ENCODE measurements at places on chromosomes 16 and 17.

DNA sequence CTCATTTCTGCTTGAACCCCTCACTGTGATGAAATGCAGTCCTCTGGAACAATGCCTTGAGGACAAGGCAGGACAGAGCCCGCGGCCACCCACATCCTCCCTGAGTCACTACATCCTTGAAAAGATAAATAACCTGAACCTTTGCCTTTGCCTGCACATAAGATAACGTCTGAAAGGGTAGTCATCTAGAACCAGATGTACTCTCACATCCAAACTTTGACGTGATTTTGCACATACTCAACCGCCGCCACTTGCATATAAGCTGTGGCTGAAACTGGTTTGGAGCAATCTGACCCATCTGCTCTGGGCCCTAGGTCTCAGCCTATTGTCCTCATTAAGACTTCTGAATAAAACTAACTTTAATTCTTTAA, 252.1 kb downstream of the PHKB start:
- DNase-seq = no peak

GRCh38 chr16:81424771-81425170, 19.8 kb upstream of the CMIP start:
- DNase-seq = no peak

GRCh38 chr17:74561586-74561985, 5.7 kb downstream of the CD300H start:
- DNase-seq = no peak

DNA sequence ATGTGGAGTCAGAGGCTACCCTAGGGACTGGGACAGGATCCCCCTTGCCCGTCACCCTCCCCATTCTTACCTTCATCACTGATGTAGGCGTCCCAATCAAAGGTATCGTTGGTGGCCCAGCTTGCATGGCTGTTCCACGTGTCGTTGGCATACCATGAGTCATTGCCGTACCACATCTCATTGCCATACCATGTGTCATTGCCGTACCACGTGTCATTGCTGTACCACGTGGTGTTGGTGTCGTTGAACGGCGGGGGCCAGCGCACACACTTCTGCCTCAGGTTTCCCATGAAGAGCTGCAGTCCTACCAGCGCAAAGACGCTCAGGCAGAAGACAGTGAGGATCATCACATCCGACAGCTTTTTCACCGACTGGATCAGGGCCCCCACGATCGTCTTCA, 4.8 kb downstream of the SCN4A start:
- no peak for DNase-seq

GRCh38 chr17:81934850-81935708, 2.0 kb downstream of the PYCR1 start:
- no peak for DNase-seq

- no peak for DNase-seq
Observed at GRCh38 chr17:72715906-72716572, 376.4 kb downstream of the SLC39A11 start.

DNA sequence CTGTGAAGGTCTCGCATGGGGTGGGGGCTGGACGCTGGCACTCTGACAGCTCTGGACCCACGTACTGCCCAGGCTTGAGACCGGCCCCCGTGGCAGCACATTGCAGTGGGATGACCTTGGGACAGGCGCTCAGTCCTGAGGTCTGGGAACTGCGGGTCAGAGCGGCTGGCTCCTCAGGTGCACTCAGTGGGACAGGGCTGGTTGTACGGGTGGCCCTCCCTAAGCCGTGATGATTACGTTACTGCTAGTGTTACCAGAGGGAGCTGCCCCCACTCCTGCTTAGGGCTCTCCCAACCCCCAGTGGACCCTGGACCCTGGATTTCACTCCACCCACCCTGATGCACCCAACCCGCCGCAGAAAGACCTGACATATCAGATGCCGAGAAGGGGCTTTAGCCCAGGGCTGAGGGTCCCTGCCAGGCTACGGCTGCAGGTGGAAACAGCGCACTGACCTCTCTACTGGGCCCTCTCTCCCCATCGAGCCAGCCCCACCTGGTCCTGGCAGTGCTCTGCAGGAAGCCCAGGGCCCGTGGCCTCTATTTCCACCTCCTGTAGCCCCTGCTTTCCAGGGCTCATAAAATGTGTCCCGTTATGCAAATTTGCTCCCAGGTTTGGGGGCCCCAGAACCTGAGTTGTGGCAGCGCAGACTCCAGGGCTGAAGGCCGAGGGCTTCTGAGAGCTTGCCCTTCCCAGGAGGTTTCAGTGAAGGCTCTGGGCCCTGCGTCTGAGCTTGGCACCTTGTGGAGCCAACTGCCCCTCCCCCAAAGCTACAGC, 77.2 kb downstream of the RTN4RL1 start:
- DNase-seq = no peak

GRCh38 chr16:86735727-86736126, 157.4 kb downstream of the FOXL1 start:
- DNase-seq = no peak

DNA sequence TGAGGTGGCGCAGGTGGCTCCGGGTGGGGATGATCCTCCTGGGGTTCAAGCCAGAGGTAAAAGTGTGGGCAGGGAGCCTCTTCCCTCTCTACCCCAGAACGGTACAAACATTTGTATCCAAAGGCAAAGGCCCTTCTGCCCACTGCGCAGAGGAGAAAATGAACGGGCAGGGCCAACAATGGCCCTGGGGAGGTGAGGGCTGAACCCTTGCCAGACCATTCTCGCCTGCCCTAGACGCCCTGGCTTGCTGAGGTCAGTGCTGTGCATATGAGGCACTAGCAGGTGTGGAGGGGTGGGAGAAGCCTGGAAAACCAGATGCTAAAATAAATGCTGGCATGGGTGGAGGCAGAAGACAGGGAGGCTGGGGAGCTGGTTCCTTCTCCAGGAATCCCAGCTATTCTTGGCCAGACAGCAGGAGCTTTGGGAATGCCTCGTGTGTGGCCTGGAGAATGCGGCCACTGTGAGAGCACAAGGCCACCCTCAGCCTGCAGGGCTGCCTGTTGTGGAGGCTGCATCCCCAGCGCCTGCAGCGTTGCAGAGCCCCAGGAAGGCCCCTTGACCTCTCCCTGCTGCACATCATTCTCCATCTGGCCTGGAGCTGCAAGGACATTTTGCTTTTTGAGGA, 4.5 kb downstream of the C17orf50 start:
- DNase-seq = no peak

DNA sequence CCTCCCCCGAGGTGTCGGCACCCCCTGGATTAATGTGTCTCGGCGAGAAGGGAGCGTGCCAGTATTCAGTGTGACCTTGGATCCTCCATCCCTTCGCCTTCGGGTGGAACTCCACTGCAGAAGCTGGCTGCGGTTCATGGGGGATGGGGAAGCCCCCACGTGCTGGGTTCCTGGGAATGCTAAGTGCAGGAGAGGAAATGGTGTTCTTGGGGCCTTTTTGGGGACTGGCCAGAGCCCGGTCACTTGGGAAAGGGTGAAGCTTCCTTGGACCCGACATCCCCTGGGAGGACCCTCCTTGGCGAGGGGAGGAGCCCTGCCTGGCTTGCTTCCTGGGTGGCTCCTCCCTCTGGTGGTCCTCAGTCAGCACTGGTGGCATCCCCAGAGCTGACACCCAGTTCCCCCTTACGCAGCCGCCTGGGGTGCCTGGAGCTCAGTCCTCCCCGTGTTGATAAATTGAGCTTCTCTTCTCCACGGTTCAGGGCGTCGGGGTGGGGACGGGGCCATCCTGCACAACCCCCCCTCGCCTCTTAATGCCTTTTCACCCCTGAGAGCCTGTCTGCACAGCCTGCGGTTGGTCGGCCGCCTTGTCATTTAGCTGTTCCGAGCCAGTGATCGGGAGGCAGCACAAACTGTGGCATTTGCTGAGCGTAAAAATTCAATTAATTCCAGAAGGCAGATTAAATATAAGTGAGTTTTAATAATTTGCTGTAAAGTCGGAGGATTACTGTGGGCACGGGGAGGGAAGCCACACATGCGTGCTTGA, 30.7 kb upstream of the GSE1 start:
- DNase-seq = no peak

DNA sequence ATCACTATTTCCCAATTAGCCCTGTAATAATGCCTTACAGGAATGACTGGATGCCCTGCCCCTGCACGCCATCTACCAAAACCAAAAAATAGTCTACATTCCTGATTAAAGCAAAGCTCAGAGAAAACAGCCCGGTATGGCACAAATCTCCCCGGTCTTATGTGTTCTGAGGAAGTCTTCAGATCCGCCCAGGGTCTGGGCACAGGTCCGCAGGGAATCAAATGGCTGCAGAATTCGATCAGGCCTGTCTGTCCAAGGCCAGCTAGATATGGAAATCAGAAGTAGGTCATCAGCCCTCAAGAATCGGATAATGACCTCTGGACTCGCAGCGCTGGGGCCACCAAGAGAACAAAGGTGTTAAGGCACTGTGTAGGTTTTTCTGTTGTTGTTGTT, 171.0 kb downstream of the ZFHX3 start:
- DNase-seq = no peak

- DNase-seq = no peak
Observed at GRCh38 chr17:63274146-63274545, 172.0 kb downstream of the CYB561 start.

- DNase-seq = no peak
Observed at GRCh38 chr16:83238949-83239691, 568.7 kb upstream of the HSBP1 start.

DNA sequence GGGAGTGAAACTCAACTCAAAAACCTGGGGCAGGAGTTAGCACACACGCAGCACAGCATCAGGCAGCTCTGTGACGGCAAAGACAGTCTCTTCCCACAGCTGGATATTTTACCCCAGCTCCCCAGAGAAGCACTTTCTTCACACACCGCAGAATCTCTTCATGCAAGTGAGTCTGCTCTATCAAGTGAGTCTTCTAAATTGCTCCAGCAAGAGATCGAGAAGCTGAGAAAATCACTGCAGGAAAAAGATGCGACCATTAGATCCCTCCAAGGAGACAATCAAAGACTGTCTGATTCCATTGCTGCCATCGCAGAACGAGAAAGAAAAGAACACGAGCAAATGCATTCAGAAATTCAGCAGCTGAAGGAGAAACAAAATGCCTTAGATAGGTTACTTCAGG, 16.9 kb upstream of the LCMT1 start:
- DNase-seq = no peak

GRCh38 chr17:49456183-49456965, 38.7 kb upstream of the NGFR start:
- no peak for DNase-seq

DNA sequence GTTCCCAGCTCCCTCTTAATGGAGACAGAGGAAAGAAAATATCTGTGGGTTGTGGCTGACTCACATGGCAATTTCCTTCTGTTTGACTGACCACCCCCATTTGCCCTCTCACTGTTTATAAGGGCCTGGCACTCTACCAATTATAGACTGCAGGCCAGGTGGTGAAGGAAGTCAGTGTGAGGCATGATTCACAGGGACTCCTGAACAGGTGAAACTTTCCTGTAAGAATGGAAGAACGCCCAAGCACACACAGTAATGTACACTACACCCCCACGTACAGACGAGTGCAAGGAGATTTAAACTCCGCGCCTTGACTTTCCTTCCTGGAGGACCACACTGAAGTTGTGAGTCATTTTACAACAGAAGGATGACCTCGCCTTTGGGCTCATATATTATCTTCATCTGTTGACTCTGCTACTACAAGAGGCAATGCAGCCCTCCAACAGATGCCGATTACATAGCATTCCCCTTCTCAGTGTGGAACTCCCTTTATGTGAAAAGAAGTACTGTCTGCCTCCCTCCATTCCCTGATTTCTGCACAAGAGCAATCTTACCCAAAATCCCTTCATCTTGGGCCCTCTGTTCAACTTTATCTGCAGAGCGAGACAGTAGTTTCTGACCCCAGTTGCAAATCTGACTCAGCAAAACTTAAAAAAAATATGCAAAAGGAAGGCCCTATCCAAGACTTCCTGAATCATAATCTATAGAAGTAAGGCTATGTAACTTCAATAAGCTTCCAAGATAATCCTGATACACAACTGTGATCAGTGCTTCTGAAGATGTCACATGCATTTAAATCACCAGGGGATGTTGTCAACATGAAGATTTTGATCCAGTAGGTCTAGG, 163.6 kb downstream of the SHISA6 start:
- no peak for DNase-seq

DNA sequence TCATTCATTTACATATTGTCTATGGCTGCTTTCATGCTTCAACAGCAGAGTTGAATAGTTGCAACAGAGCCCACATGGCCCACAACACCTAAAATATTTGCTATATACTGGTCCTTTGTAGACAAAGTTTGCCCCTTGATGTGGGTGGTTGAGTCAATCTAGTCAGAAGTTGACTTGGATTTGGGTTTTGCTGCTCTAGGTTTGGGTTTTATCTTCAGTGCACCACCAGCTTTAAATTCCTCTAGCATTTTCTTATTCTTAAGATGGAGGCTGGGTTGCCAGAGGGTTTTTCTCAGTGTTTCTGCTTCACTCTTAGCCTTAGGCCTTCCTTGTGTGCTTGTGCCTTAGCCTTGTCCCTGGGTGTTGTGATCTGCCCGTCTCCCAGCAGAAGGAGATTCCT, 51.0 kb downstream of the CCDC182 start:
- DNase-seq = no peak

DNA sequence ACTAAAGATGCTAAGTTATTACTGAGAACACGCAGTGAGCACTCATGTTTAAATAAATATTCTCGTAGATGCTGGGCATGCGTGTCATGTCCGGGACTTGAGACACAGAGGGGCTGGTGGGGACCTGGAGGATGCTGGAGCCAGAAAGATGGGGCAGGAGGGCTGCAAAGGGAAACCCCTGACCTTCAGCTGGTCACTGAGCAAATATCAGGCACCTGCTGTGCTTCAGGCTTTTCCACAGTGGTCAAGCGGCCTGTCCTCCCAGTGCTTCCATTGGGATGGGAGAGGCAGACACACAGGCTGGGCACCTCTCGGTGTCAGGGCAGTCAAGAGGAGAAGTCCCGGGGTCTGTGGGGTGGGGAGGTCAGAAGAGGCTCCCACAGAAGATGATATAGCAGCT, 211.4 kb downstream of the GSG1L start:
- DNase-seq = no peak

DNA sequence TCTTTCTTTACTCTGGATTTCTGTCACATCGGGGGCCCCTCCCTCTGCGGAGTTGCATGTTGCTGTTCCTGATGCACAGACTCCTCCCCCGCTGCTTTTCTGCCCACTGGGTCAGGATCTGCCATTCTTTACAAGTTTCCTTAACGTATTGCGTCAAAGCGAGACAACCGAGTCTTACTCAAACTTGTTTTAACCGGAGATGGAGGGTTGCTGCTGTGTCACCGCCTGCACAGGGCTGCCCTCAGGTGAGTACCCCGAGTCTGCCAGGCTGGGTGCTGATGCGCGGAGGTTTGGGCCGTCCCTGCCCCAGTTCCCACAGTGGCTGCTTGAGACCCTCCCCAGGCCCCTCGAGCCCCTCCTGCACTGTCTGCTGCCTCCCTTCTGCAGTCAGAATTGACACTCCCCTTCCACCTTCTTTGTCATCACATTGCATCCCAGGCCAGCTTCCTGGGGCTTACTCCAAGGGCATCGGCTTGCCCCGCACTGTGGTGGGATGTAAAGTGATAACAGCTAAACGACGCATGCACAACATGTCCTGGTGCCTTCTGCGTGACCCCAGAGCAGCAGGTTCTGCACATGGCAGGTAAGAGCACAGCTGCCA, 19.3 kb downstream of the CARHSP1 start:
- no peak for DNase-seq

GRCh38 chr17:12995106-12995895, 22.5 kb downstream of the ELAC2 start:
- DNase-seq = no peak

- peak; percentile 15 for DNase-seq
Observed at GRCh38 chr17:48155889-48156611, 48.5 kb downstream of the SNX11 start.
